RCC 7860 (cell line): ENCODE measurements at places on chromosomes 11 and 22.

- DNase-seq: peak; percentile 95
Measured at GRCh38 chr11:28833670-28834069, 725.5 kb downstream of the METTL15 start.

GRCh38 chr11:75851203-75851602 lies 36.2 kb downstream of the UVRAG start:
- DNase-seq: no peak

DNA sequence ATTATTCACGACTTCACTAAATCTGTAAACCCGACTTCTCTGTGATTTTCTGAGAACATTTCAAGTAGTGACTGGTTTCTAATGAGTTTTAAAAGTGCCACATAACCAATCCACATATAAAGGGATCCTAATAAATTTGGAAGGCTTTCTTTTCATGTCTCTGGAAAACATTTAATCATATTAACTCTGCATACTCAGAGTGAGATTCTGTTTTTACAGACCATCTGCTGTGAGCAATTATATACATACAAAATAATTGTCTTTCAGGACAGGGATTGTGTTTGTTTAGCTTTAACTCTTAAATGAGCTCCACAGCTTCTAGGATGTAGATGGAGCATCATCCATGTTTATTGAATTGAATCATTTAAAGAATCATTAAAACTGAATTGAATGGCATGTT lies 65.1 kb downstream of the PRMT3 start:
- no peak for DNase-seq

GRCh38 chr11:69005631-69006368 lies 7.2 kb downstream of the MRGPRF start:
- DNase-seq: no peak

DNA sequence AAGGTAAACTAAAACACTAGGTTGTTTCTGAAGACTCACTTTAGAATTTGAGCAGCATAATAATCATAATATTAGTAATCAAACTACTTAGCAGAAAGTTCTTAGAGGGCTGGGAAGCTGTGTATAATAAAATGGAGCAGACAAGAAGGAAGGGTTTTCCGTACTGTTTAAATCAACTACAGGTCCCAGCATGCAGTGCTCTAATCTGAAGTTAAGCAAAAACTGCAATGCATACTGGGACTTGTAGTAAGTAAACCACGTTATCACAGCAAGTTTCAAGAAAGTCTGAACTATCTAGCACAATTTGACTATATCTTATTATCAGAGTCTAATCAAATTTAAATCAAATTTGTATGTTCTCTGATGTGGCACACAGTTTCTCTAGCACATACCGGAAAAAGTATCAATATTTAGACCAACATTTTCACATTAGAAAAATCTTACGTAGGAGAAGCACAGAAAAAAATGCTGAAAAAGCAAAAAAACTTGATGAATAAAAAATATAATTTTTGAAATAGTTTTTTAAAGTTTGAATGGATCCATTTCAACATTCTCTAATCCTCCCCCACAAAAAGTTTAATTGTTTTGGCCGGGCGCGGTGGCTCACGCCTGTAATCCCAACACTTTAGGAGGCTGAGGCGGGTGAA lies 8.2 kb downstream of the PHF21A start:
- DNase-seq: peak; percentile 23

DNA sequence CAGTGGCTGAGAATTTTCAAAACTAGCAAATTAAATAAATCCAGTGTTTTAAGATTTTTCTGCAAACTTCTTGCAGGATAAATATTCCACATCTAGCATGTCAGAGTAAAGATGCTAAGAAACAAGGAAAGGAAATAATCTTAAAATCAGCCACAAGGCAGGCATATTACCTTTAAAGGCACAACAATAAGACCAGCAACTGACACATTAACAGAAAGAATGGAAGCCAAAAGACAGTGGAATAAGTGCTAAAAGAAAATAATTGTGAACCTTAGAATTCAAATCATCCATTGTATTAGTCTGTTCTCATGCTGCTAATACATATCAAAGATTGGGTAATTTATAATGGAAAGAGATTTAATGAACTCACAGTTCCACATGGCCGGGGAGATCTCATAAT lies 132.4 kb downstream of the FAR1 start:
- no peak for DNase-seq

GRCh38 chr22:28589102-28589750 lies 90.4 kb downstream of the TTC28 start:
- DNase-seq: no peak

DNA sequence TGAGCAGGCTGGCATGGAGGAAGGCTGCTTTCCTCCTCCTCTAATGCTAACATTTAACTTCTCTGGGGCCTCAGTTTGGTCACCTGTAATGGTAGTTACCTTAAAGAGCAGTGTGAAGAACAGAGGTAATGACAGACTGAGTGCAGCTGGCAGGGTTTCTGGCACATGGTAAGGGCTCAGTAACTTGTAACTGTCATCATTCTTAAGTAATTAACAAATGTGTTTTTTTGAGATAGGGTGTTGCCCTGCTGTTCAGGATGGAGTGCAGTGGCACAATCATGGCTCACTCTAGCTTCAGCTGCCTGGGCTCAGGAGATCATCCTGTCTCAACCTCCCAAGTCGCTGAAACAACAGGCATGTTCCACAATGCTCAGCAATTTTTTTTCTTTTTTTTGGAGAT lies 242.0 kb upstream of the SYN3 start:
- DNase-seq: no peak

DNA sequence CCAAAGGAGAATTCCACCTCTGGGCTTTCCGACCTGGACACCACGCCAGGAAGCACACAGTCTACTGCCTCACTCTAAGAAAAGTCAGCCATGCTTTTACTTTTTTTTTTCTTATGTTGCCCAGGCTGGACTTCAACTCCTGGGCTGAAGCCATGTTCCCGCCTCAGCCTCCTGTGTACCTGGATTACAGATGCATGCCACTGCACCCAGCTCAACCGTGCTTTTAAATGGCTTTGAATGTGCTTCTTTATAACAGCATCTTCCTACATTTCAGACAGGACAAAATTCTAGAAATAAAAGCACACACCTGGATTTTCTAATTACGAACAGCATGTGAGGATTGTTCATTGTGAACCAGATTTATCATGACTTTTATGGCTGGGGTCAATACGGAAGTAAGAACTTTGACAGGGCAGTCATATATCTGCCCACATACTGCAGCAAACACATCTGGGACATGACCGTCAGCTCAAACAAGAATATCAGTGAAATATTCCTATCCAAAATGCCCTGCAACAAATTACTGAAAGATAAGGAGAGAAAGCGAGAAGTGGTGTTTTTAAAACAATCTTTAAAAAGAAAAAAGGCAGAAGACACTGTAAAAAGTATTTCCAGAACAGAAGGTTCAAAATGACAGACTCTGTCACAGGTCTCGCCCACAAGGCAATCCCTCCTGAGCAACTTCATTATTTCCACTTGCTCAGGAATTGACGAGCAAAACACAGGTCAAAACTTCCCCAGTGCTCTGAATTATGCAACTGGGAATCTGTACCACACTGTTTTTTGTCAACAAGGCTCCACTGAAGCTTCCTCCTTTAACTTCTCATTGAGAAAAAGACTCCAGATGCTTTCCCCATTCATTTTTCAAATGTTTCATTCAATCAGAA lies 42.1 kb downstream of the PACSIN2 start:
- DNase-seq: no peak
